ENCODE measurements at places on chromosomes 11 and 22. TPM values are rescaled to one million over a fixed set of nuclear protein-coding genes. Genes with fewer than 3 reads are reported as not detected.

The CRYAB gene
- total RNA-seq = 19.6 TPM

- ATAC-seq = no peak
Observed at GRCh38 chr11:68011051-68011943, 1.2 kb downstream of the ALDH3B1 start.

The FOLR3 gene
- not detected for total RNA-seq

The GRIA4 gene
- not detected for total RNA-seq

Measured in esophagus mucosa (tissue), 1 donor.